NCI-H460 (cell line): ENCODE measurements at places on chromosomes 2 and 18. TPM values are rescaled to one million over a fixed set of nuclear protein-coding genes. Genes with fewer than 3 reads are reported as not detected.

GRCh38 chr2:236054621-236055305 lies 113.4 kb downstream of the GBX2 start:
- DNase-seq: no peak

DNA sequence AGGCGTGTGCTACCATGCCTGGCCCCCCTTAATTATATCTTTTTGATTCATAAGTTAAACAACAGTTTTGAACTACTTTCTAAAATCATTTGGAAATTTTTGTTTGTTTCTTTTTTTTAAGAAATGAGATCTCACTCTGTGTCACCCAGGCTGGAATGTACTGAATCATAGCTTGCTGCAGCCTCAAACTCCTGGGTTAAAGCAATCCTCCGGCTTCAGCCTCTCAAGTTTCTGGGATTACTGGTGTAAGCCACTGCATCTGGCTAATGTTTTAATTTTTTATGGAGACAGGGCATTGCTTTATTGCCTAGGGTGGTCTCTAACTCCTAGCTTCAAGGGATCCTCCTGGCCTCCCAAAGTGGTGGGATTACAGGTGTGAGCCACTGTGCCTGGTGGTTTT lies 71.5 kb downstream of the BABAM2 start:
- no peak for DNase-seq

DNA sequence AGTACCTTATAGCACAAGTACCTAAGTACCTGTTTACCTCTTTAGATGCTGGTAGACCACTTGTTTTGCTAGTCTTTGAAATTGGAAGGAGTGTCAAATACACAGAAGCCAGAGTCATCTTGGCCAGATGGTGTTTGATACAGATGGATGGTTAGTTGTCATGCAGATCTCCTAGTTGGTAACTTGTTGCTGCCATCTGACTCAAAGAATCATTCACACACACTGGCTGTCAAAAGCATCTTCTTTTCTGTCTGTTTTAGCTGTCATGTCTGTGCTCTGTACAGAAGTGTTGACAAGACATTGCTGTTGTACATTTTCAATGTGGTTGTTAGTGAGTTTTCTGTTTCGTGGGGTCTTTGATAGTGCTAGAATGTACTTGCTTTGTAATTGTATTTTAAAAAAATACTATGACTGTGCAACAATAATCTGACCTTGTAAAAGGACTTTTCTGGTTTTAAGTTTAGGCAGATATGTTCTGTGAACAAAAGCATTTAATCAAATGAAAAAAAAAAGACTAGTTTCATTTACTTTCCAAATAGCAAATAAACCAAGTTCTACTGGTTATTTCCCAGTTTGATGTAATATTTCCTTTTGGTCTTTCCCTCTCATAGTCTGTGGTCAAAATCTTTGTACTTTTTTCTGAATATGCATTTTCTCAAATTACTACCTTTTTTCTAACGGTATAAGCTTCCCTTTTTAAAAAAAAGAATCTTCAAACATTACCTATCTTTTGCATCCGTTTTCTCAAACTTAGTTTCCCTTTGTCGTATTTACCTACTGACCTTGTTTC lies 39.9 kb downstream of the TANK start:
- DNase-seq: no peak

DNA sequence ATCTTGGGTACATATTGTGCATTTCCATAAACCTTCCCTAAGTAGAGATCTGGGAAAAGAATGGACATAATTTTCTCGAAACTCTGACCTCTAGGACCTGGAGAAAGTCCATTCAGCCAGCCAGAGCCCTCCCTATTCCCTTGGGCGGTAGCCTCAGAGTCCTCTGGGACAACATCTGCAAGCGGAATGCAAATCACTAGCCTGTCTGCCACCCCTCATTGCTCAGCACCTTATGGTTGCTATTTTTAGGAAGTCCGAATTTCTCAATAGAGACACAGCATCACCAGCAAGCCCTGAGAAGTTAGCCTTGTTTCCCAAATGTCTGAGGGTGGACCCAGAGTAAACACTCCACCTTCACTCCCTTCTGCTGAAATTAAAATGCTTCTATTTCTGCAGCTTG lies 17.6 kb upstream of the CD28 start:
- no peak for DNase-seq

DNA sequence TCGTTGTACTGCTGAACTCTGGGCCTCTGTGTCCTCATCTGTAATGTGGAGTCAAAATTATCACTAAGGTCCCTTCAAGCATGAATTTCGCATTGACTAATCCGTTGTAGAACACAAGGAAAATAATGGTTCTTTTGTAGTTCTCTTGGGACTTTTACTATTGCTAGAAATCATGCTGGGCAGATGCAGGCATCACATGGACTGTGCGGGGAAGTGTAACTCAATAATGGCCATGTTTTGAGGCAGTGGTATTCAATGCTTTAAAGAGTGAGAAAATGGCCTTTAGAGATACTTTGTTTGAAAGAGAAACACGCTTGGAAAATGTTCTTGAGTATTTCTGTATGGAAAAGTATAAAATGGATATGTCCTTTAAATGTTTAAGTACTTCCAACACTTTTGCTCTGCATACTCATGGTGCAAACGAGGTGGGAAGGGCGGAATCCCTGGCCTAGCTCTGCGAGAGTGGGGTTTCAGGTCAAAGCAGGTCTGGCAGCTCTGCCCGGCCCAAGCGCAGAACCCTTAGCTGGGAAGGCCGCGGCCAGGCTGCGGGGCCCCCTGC lies 117.3 kb upstream of the MSTN start:
- no peak for DNase-seq

The LOXHD1 gene
- total RNA-seq: not detected in 2 replicates

The CLASP1 gene
- total RNA-seq: 28.0 and 40.0 TPM in 2 replicates

The C2orf92 gene
- total RNA-seq: 1.6 and 2.1 TPM in 2 replicates
